ENCODE measurements at places on chromosomes 2 and 18. TPM values are rescaled to one million over a fixed set of nuclear protein-coding genes. Genes with fewer than 3 reads are reported as not detected.

DNA sequence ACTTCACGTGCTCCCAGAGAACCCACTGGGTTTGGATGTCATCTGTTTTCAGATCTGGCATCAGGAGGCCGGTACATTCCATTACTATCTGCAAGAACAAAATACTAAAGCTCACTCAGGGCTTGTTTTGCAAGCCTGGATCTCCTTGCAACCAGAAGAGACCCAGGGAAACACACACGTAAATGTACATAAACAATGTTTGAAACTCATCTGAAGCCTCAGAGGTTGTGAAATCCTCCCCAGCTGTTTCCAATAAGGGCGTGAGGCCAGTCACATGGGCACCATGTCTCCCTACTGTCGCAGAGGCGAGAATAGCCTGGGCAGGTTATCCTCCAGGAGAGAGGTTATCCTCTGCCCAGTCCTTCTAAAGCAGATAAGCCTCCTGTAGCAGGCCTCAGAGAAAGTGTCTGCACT is 186.9 kb downstream of the GFPT1 start:
- DNase-seq: no peak

DNA sequence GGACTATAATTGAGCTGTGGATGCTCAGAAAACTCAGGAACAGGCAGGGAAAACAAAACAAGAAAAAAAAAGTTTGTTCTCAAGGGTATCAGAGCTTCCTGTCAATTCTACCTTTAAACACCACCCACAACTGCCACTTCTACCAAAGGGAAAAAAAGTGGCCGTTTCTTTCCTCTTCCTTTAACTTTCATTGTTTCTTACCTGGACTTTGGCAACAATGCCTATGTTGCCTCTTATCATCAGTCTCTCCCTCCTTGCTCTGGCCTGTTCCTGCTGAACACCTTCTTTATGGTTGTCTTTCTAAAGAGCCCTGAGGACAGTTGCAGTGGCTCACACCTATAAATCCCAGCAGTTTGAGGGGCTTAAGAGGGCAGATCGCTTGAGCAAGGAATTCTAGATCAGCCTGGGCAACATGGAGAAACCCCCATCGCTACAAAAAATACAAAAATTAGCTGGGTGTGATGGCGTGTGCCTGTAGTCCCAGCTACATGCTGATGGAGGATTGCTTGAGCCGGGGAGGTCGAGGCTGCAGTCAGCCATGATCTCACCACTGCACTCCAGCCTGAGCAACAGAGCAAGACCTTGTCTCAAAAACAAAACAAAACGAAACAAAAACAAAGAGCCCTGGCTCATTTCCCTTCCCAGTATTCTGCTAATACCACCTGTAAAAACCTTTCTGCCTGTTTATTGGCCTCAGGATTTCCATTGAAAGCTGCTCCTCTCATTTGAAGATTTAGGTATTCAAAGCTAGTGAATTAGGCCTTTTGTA is 18.0 kb upstream of the NR4A2 start:
- DNase-seq: no peak

GRCh38 chr2:43748333-43748732 is 25.5 kb upstream of the DYNC2LI1 start:
- no peak for DNase-seq

DNA sequence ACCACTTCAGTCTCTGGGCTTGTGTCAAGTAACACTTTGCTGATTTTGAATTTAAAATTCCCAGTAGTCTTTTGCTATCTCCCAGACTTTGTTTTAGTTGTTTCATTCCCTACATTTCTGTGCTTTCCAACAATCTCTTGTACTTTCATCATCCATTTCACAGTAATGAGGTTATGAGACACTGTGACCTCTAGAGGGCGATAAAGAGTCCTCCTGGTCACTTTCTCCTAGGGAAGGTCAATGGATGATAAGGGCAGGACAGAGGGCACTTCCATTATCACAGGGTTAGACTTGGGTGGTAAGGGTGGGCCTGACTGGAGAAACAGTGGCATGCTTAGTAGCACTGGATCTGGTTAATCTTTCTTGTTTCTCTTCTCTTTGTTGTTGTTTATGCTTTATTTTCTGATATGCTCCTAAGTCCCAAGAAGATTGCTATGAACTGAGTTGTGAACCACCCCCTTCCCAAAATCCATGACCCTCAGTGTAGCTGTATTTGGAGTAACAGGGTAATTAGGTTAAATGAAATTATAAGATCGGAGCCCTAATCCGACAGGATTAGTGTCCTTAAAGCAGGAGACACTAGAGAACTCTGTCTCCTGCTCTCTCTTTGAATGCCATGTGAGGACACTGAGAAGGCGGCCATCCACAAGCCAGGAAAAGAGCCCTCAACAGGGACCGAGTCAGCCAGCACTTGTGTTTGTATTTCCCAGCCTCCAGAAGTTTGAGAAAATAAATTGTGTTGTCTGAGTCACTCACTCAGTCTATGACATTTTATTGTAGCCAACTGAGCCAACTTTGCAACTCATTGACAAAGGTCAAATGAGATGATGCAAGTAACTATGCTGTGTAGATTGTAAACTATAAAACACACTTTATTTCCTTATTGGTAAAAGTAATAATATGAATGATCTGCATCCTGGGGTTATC is 779.2 kb downstream of the CNTNAP5 start:
- DNase-seq: no peak

Gene ZNF396
- total RNA-seq: 3.3 TPM

Gene RBBP8
- 51.4 TPM for total RNA-seq

Gene EGR4
- not detected for total RNA-seq

All from kidney epithelial cell (primary cell).